ENCODE measurements at places on chromosomes 3 and 15.

DNA sequence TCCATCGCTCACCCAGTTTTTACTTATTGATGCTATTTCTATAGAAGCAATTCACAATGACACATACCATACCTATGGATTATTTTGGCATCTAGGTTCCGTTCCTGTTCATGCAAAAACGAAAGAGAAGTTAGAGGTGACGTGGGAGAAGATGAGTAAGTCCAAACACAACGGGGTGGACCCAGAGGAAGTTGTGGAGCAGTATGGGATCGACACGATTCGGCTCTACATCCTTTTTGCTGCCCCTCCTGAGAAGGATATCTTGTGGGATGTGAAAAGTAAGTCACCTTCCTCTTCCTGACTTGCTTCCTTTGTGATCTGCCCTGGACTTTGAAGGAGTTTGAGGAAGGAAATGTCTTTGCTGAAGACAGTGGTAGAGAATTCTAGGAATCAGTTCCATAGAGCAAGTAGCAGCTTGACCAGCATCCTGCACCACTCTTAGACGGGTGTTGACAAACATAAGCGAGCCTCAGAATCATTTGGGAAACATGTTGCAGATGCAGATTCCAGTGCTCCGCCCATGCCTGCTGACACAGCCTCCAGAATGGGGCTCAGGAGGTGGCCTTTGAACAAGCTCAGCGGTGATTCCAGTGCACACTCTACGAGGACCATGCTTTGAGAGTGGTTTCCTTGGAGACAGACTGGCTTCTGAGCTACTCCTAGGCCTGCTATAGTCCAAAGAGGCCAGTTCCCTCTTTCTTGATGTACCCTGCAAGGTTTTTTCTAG lies 78.4 kb upstream of the LIMD1 start:
- no peak for DNase-seq

DNA sequence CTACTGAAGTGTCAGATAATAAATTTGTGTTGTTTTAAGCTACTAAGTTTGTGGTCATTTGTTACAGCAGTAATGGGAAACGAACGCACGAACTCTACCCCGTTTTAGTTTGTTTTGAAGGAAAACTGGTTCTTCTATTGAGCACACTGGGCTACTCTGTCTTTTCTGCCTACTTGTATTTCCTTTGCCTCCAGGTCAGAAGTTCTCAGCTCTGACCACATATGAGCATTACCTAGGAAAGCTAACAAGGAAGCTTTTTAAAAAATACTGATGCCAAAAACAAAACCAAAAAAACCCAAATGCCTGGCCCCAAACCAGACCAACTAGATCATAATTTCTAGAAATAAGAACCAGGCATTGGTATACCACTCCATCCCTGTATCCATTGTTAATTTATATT lies 156.6 kb upstream of the TNIK start:
- DNase-seq: no peak

DNA sequence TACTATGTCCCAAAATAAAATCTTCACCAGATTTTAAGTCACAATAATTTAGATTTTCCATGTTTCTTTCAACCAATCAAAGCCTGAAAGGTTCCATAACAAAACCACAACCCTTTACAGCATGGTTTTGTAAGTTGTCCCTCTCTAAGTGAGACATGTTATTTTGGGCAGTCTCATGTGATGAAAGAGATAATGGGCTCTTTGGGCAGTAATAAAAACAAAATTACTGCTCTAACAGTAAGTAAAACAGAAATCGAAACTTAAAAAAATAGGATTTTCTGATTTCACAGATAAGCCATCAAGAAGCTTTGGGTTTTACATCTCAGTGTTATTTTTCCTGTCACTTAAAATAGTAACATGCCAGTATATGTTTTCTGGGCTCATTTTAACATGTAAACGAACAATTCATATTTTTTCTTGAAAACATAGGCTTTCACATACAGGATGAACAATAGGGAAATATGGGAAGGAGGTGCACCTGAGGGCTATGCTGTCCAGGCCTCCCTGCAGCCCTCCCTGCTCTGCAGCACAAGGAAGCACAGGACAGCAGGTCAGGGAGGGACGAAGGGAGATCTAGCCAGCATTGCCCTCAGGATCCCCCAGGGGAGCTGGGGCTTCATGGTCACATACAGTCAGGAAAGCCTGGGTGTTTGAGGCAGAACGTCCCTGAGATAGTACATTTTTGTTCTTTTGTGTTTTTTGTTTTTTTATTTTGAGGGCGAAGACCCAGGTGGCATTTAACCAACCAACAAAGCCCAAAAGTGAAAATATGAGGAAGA lies 157.4 kb downstream of the SHOX2 start:
- DNase-seq: no peak

GRCh38 chr3:110381992-110382391 lies 689.6 kb upstream of the NECTIN3 start:
- DNase-seq: no peak

GRCh38 chr15:56286213-56286612 lies 42.5 kb upstream of the RFX7 start:
- DNase-seq: no peak

DNA sequence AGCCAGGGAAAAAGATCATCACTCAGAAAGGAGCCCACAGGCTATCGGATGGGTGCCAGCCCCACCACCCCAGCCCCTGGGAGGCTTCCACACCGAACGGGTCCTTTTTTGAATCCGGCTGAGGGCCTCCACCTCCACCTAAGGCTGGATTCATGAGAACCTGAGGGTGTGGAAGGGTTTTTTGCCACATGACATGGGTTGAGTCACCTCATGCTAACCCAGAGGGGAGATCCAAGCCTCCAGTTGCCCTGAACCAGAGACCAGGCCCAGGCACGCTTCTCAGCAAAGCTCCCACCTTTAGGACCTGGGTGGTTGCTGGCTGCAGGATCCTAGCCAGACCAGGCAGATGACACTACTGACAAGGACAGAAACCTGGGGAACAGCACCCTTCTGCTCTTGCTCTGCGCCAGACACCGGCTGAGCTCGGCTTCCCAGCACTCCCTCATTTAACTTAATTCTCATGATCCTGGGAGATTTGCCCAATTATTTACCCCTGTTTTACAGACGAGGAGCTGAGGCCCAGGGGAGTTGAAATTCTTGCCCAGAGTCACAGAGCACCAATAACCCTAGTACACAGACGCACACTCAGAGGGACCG lies 25.6 kb downstream of the DUSP7 start:
- DNase-seq: no peak

DNA sequence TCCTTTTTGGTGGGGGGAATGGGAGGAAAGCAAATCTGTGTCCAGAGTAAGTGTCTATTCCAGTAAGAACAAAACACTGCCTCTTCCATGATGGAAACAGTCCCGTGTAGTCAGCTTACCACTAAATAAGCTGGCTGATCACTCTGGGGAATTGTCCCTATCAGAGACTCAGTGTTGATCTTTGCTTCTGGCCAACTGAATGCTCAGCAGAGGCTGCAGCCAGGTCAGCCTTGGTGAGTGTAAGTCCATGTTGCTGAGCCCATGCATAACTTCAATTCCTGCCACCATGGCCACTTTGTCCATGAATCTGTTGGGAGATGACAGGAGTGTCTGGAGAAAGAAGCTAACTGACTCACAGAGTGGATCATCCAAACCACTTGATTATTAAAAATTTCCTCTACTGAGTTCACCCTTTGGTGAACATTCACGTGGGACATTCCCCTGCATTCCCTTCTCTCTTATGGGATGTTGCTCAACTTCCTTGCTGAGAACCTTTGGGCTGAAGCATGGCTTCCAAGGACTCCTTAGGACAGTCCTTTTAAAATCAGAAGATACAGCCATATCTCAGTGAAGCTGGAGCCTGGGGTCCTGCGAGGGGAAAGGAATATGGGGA lies 33.9 kb upstream of the XCR1 start:
- no peak for DNase-seq

GRCh38 chr3:43010638-43011037 lies 31.5 kb downstream of the GASK1A start:
- no peak for DNase-seq

DNA sequence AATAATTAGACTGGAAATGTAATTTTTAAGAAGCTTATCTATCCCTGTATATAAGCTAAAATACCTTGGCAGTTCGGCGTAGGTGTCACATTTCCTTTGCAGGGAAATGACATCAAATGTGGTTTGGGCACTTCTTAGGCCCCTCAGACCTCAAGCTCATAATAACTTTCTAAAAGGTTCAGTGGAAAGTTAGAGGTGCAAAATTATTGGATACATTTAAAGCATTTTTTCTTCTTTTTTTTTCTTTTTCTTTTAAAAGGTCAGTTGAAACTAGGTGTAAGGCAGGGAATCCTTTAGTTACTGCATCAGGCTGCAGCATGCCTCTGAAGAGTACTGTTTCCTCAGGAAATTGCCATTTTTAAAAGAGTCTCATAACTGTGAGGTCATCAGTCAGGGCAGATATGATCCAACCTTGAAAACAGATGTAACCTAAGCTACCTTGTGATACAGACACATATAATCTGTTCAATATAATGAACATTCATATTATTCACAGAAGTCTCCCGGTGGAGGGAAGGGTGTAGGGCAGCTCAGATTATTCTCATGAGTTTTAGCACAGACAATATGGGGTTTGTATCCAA lies 4.8 kb downstream of the SACM1L start:
- no peak for DNase-seq
